ENCODE measurements at places on chromosomes 1 and 21. TPM values are rescaled to one million over a fixed set of nuclear protein-coding genes. Genes with fewer than 3 reads are reported as not detected.

Gene ADAMTS1
- 480 TPM for total RNA-seq

Gene KRTAP21-2
- total RNA-seq: not detected

- no peak for DNase-seq
Observed at GRCh38 chr1:71593523-71593922, 512.7 kb upstream of the ZRANB2 start.

DNA sequence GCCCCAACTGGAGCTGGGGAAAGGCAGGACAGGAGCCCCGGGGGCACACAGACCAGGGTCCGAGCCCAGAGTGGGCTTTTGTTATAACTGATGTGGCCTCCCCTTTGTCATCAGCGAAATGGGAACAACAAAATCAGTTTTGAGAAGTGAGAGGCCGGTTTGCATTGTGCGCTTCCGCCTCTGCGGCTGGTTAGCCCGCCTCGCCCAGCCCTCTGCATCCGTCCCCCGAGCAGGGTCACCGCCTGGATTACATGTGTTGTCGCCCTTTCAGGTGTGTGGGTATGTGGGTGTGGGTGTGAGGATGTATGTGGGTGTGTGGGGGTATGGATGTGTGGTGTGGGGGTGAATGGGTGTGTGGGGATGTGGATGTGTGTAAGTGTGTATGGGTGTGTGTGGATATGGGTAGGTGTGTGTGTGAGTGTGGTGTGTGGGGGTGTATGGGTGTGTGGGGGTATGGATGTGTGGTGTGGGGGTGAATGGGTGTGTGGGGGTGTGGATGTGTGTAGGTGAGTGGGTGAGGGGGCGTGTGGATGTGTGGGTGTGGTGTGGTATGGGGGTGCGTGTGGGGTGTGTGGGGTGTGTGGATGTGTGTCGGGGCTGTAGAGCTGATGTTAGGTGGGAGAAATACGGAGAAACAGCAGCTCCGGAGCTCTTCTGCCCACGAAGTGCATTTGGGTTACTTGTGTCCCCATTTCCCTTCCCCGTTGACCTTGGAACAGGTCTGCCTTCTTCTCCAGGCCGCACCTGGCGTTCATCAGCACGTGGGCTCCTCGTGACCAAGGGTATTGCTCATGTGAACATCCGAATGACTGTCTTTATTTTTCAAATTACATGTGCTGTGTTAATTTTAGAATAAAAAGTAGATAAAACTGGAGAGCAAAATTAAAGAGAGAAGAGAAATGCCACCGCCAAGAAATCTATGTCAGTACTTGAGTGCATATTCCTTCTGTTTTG lies 67.6 kb downstream of the FHAD1 start:
- DNase-seq: no peak

DNA sequence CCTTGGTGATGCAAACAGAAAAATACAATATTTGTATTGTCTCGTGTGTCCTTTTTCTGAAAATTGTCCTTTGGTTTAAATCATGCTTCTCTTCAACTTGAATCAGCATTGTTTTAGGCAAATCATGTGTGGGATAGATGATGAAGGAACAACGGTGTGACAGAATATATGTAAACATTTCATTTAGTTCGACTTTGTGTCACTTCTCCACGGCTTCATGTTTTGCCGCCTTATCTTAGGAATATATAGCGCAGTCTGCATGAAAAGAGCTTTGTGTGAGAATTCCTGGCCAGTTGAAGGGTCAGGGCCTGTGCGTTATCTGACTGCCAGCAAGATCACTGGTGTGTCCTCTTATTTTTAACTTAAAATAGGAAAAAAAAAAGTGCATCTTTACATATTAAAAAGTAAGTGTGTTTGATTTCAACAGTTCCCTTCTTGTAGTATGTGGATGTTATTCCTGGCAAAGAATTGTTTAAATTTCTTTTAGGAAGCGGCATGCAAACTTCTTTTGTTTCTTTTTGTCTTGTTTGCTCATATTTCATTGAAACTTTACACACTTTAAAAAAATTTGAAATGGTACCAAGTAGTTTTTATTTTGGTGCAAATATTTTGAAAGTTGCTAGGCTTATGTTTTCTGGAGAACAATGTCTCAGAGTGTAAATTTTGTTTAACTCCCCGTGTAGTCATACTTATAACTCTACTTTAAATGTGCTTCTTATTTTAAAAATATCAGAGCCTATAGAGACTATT lies 465.2 kb downstream of the USP25 start:
- no peak for DNase-seq
